ENCODE measurements at places on chromosomes 12 and 14. TPM values are rescaled to one million over a fixed set of nuclear protein-coding genes. Genes with fewer than 3 reads are reported as not detected.

Gene MYL2
- total RNA-seq = not detected

Gene LRRC10
- total RNA-seq = not detected

Gene TMTC2
- 2.1 TPM for total RNA-seq

Gene GALNT16
- 4.1 TPM for total RNA-seq

Gene DEPDC4
- 0.36 TPM for total RNA-seq

GRCh38 chr12:104493496-104493895, 36.7 kb downstream of the CHST11 start:
- peak overlapping the region; percentile 12 for H3K4me3 ChIP-seq
- H3K4me1 ChIP-seq = peaks cover 42% of the 10 kb centered on the region
- H3K27ac ChIP-seq = peak overlapping the region; percentile 95
- no peak for DNase-seq
- no peaks in the 10 kb centered on the region for H3K27me3 ChIP-seq

GRCh38 chr12:7512553-7512952, 9.0 kb upstream of the CD163 start:
- H3K4me1 ChIP-seq = peaks cover 2% of the 10 kb centered on the region
- H3K36me3 ChIP-seq = no peaks in the 10 kb centered on the region
- peak; percentile 89 for DNase-seq

GRCh38 chr14:96104469-96105057, 65.4 kb downstream of the C14orf132 start:
- DNase-seq = peak; percentile 98
- no peak overlapping the region for H3K4me3 ChIP-seq
- H3K27ac ChIP-seq = peak overlapping the region; percentile 91
- H3K4me1 ChIP-seq = peaks cover 20% of the 10 kb centered on the region
- no peaks in the 10 kb centered on the region for H3K27me3 ChIP-seq

DNA sequence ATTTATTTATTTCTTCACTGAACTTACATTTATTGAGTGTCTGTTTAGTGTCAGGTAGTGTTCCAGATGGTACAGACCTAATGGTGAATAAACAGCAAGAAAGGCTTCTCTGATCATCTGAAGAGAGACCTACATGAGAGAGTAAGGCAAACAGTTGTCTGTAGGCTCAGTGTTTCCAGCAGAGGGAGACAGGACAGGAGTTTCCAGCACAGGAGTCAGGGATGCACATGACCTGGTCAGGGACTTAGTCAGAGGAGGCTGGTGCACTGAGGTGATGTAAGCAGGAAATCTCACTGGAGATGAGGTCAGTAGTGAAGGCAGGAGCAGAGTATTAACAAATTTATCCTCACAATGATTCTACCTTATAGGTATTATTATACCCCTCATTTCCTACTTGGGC, 233.2 kb downstream of the MDGA2 start:
- no peak overlapping the region for H3K4me3 ChIP-seq
- no peaks in the 10 kb centered on the region for H3K4me1 ChIP-seq
- H3K27ac ChIP-seq = no peak overlapping the region
- DNase-seq = no peak

DNA sequence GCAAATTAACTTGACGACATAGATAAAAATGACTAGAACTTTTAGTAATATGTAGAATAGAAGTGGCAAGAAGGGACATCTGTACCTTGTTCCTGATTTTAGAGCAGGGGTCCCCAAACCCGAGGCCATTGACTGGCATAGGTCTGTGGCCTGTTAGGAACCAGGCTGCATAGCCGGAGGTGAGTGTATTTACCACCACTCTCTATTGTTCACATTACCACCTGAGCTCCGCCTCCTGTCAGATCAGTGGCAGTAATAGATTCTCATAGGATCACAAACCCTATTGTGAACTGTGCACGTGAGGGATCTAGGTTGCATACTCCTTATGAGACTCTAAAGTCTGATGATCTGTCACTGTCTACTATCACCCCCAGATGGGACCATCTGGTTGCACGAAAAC, 113.6 kb upstream of the AVPR1A start:
- H3K4me1 ChIP-seq = no peaks in the 10 kb centered on the region
- no peak overlapping the region for H3K4me3 ChIP-seq
- DNase-seq = no peak

- H3K4me1 ChIP-seq = no peaks in the 10 kb centered on the region
- no peaks in the 10 kb centered on the region for H3K36me3 ChIP-seq
- H3K4me3 ChIP-seq = no peak overlapping the region
- peak; percentile 90 for DNase-seq
These were observed 5.2 kb downstream of the KRT84 start for GRCh38 chr12:52380271-52380694.

DNA sequence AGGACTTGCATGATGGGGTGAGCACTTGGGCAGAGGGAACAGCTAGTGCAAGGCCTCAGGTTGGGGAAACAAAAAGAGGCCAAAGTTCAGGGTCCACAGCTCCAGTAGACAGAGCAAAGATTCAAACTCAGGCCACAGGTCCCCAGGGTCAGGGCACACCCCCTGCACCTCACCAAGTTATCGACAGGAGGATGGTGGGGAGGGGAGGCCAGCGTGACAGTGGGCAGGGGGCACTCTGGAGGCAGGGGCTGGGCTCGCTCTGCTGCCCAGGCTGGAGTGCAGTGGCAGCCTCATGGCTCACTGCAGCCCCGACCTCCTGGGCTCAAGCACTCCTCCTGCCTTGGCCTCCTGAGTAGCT, 32.4 kb upstream of the ULK1 start:
- peaks cover 19% of the 10 kb centered on the region for H3K4me1 ChIP-seq
- no peaks in the 10 kb centered on the region for H3K36me3 ChIP-seq
- no peak for DNase-seq
- no peak overlapping the region for H3K27ac ChIP-seq
- no peak overlapping the region for H3K4me3 ChIP-seq
- H3K27me3 ChIP-seq = no peaks in the 10 kb centered on the region

DNA sequence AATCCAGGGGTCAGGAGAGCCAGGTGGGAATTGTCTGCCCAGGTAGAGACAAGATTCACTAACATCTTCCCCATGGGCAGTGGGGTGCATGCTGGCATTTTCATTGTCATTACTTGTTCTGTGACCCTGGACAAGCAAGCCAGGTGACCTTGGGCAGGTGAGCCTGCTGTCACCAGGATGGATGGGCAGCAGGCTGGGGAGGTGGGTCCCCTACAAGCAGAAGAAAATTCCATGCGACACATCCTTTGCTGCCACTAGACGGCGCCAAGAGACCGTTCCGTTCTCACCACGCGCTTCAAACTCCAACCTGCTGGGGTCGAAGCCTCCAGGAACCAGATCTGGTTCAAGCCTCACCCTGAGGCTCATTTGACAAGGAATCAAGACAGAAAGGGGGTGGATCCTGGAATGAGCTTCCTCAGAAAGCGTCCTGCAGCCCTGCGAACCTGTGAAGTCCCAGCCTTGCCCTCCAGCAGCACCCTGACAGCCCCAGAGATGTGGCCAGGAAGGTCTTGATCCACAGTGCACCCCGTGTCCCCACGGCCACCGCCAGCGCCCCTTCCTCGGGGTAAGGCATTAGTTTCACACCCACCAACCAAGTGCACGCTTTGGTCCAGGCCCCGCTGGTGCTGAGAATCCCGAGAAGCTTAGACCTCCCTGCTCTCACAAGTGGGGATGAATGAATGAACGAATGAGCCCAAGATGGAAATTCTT, 3.2 kb upstream of the DYNC1H1 start:
- no peaks in the 10 kb centered on the region for H3K36me3 ChIP-seq
- DNase-seq = peak; percentile 95
- no peaks in the 10 kb centered on the region for H3K27me3 ChIP-seq
- H3K4me3 ChIP-seq = no peak overlapping the region
- peaks cover 22% of the 10 kb centered on the region for H3K4me1 ChIP-seq

GRCh38 chr14:63596998-63597658, 44.5 kb downstream of the WDR89 start:
- no peak for DNase-seq
- H3K4me1 ChIP-seq = no peaks in the 10 kb centered on the region
- H3K27me3 ChIP-seq = no peaks in the 10 kb centered on the region

GRCh38 chr14:24954037-24954699, 95.8 kb downstream of the STXBP6 start:
- no peak overlapping the region for H3K4me3 ChIP-seq
- no peaks in the 10 kb centered on the region for H3K27me3 ChIP-seq
- H3K4me1 ChIP-seq = no peaks in the 10 kb centered on the region
- DNase-seq = no peak
- no peak overlapping the region for H3K27ac ChIP-seq

DNA sequence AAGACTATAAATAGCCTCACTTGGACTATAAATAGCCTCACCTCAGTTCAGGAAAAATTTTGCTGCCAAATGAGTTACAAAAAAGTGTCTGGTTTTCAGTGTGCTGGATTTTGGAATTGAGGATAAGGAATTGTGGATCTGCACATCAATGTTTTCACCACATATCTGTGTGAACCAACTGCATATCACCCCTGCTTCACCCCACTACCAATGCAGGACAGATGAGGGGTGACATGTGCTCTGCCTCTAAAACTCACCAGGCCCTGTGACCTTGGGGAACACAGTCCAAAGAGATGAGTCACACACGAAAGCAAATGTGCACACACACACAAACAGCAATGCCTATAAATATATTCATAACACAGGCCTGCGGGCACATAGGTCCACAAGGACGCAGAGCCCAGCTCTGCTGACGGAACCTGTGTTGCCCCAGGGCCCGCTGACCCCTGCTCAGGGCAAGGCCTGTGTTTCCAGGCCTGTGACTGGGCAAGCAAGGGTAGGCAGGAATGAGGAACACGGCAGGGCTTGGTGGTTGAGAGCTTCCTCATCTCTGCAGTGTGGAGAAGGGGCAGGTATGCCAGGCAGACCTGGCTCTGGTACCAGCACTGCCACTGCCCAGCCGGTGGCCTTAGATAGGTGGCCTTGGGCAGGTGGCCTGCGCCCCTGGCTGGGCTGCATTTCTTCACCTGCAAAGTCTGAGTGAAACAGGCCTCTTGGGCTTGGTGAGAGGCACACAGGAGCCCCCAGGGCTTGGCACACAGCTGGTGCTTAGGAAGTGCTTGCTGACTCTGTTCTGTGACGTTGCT, 82.4 kb downstream of the ARL6IP4 start:
- H3K27me3 ChIP-seq = no peaks in the 10 kb centered on the region
- peaks cover 16% of the 10 kb centered on the region for H3K4me1 ChIP-seq
- peak overlapping the region; percentile 3 for H3K27ac ChIP-seq
- peak; percentile 93 for DNase-seq

- no peak overlapping the region for H3K27ac ChIP-seq
- H3K27me3 ChIP-seq = no peaks in the 10 kb centered on the region
- peaks cover 11% of the 10 kb centered on the region for H3K4me1 ChIP-seq
- DNase-seq = peak; percentile 68
- no peak overlapping the region for H3K4me3 ChIP-seq
These were observed 137.1 kb upstream of the AEBP2 start for GRCh38 chr12:19302100-19302640.

- peaks cover 24% of the 10 kb centered on the region for H3K27me3 ChIP-seq
- no peaks in the 10 kb centered on the region for H3K36me3 ChIP-seq
- peaks cover 8% of the 10 kb centered on the region for H3K4me1 ChIP-seq
- no peak for DNase-seq
- no peak overlapping the region for H3K4me3 ChIP-seq
These were observed 5.2 kb upstream of the ATG14 start for GRCh38 chr14:55416866-55417265.

- no peak for DNase-seq
- H3K27me3 ChIP-seq = no peaks in the 10 kb centered on the region
- H3K27ac ChIP-seq = no peak overlapping the region
- no peaks in the 10 kb centered on the region for H3K36me3 ChIP-seq
- H3K4me3 ChIP-seq = no peak overlapping the region
- peaks cover 21% of the 10 kb centered on the region for H3K4me1 ChIP-seq
These were observed 2.9 kb upstream of the NYNRIN start for GRCh38 chr14:24395609-24396582.

DNA sequence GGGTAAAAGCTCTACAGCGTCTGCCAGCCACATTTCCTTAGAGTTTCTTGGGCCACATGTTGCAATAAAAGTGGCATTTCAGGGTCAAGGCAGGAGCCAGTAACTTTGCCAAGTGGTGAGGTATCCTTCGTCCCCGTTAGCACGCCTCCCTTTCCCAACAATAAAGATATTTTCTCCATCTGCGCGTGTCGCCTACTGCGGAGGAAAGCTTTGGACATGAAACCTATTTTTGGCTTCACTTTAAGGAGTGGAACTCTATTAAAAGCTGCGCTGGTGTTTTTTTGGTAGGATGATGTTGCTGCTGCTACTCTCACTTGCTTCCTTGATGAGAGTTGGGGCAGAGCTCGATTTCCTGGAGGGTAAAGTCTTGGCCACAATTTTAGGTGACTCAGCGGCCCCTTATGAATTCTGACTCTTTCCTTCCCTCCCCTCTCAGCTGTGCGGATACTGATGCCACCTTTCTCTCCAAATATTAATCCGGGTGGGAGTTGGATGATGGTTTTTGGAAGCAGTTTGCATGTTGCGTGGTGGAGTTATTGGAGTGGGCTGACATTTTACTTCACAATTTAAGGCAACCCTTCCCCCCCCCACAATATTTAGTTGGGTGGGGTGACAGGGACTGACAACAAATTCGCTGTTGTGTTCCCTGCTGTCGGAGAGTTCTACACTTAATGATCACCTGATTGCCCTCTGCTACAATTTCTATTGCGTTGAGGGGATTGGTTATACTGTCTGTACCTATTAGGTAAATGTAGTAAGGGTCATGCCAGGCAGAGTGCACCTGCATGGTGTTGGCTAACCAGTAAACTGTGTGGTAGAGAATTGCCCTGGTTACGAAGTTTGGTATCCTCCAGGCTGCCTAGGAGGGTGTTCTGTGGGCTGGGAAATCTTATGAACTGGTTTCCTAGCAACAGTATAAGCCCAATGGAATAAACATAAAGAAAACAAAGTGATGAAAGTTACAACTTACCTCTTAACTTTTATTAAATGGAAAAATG, 1.1 kb downstream of the CCDC91 start:
- peak overlapping the region; percentile 99 for H3K27ac ChIP-seq
- H3K4me3 ChIP-seq = peak overlapping the region; percentile 96
- H3K4me1 ChIP-seq = peaks cover 10% of the 10 kb centered on the region
- DNase-seq = peak; percentile 82

GRCh38 chr14:98714626-98715425, 557.2 kb downstream of the BCL11B start:
- DNase-seq = no peak
- H3K27ac ChIP-seq = no peak overlapping the region
- H3K27me3 ChIP-seq = no peaks in the 10 kb centered on the region

DNA sequence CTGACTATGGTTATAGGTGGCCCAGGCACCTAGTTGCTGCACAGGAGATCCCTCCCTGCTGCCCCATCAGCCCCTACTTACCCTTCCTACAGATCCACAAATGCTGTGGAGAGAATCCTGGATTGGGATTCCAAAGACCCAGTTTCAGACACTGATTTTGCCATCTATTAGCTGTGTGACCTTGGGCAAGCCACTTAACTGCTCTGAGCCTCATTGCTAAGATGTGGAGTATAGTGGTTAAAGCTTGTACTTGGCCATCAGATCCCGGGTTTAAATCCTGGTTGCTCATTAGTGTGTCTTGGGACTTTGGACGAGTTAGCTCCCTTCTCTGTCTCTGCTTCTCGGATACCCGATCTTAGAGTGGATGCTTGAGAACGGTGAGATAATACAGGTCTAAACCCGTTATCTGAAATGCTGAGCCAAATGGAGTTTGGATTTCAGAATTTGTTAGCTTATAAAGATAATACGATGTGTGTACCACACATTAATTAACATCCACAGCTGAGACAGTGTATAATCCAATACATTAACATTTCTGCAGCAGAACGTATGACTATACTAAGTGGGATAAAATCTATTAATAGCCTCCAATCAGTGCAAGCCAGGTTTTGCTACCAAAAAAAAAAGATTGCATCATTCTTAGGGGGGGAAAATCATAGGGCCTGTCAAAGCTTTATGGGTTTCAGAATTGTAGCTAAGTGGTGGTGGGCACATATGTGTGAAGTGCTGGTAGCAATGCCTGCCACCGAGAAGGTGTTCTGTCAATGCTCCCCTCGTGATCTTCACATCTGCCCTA, 16.0 kb downstream of the PROX2 start:
- no peaks in the 10 kb centered on the region for H3K4me1 ChIP-seq
- no peak for DNase-seq
- H3K4me3 ChIP-seq = no peak overlapping the region
